ENCODE measurements at places on chromosomes 7 and 10.

DNA sequence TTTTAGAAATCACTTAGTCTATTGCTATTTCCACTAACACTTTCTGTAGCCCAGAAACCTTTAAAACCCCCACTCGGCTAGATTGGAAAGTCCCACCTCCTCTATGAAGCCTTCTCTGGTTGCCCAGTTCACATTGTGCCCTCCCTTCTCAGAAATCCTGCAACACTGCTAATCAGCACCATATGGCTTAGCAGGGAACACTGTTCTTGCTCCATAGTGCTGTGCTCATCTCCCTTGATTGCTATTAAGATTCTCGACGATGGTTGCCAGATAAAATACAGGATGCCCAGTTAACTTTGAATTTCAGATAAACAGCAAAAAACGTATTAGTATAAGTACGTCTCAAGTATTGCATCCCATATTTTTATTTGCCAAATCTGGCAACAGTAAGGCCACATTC is 40.1 kb upstream of the XPNPEP1 start:
- H3K27me3 ChIP-seq = no peaks in the 10 kb centered on the region
- DNase-seq = no peak
- H3K27ac ChIP-seq = no peak overlapping the region
- H3K4me3 ChIP-seq = no peak overlapping the region
- no peaks in the 10 kb centered on the region for H3K36me3 ChIP-seq

- H3K4me3 ChIP-seq = no peak overlapping the region
- no peaks in the 10 kb centered on the region for H3K27me3 ChIP-seq
- no peaks in the 10 kb centered on the region for H3K36me3 ChIP-seq
- no peaks in the 10 kb centered on the region for H3K4me1 ChIP-seq
- H3K27ac ChIP-seq = no peak overlapping the region
Measured at GRCh38 chr10:10610171-10610570, 407.5 kb upstream of the CELF2 start.

- H3K36me3 ChIP-seq = no peaks in the 10 kb centered on the region
- no peak overlapping the region for H3K27ac ChIP-seq
- no peaks in the 10 kb centered on the region for H3K27me3 ChIP-seq
- H3K4me3 ChIP-seq = no peak overlapping the region
- DNase-seq = no peak
Measured at GRCh38 chr10:31058795-31059703, 27.4 kb upstream of the ZNF438 start.

DNA sequence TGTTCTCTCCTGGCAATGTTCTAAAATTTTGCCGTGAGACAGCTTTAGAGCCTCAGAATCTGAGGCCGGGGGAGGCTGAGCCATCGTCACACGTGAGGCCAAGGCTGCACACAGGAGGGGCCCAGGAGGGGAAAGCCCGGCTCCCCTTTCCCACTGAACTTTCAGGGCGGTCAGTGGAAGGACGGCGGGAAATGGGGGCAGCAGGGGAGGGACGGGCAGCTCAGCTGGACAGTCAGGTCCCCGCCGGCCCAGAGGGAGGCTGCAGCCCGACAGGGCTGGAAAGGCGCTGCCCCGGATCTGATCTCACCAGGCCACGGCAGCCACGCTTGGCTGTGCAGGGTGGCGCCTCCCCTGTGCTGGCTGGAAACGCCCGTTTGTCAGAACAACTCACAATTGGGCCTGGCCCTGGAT is 43.3 kb upstream of the ADGRA1 start:
- no peaks in the 10 kb centered on the region for H3K4me1 ChIP-seq
- no peaks in the 10 kb centered on the region for H3K27me3 ChIP-seq
- H3K27ac ChIP-seq = no peak overlapping the region
- no peak overlapping the region for H3K4me3 ChIP-seq
- no peaks in the 10 kb centered on the region for H3K36me3 ChIP-seq
- no peak for DNase-seq

DNA sequence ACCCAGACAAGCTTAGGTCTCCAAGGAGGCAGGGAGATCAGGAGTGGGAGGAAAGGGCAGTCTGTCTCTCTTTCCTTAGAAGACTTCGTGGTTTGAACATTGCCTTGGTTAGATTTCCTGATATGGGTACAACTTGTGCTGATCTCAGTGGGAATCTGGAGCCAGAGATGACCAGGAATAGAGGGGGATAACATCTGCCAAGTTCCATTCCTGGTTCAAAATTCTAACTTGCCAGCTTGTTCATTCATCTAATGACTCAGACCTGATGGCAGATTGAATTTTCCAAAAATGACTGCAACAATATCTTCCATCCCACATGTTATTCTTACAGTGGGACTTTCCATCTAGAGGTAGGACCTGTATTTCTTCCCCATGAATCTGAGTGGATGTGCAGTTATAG is 394.3 kb upstream of the PODXL start:
- H3K27ac ChIP-seq = no peak overlapping the region
- H3K36me3 ChIP-seq = no peaks in the 10 kb centered on the region
- no peak overlapping the region for H3K4me3 ChIP-seq

DNA sequence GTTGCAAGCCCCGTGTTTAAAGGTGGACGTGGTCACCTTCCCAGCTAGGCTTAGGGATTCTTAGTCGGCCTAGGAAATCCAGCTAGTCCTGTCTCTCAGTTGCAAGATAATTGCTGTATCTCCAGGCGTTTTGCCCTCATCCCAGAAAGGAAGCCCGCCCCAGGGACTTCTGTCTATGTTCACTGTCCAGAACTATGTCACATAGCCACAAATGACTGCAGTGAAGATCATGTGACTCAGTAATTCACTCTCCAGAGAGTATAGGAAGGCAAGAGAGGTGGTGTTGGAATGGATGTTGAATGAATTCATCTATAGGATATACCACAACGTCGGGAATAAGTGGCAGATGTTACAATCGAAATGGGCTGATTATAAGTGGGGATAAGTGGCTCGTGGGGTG is 349 bp upstream of the ERVW-1 start:
- no peaks in the 10 kb centered on the region for H3K4me1 ChIP-seq
- no peaks in the 10 kb centered on the region for H3K36me3 ChIP-seq
- H3K27ac ChIP-seq = no peak overlapping the region
- no peak overlapping the region for H3K4me3 ChIP-seq
- no peaks in the 10 kb centered on the region for H3K27me3 ChIP-seq
- no peak for DNase-seq

DNA sequence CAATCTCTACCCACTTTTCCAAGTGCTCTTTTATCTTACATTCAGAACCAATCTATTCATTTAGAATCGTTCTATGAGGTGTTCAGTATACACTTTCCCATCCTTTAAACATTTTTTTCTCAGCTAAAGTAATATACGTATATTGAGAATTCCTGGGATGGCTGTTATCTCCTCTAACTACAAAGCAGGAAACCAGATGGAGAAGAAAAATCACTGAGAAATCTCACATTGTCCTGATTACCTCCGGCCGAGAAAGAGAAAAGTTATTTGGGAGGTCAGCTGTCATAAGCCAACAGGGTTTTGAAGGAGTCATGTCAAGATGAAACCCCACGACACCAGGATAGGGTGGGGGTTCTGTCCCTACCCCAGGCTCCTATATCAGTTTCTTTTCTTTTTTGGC is 99.2 kb upstream of the KDM7A start:
- no peak for DNase-seq
- no peak overlapping the region for H3K4me3 ChIP-seq
- H3K27me3 ChIP-seq = no peaks in the 10 kb centered on the region
- H3K27ac ChIP-seq = no peak overlapping the region

GRCh38 chr7:27889800-27890199 is 149.8 kb downstream of the TAX1BP1 start:
- DNase-seq = no peak
- H3K4me1 ChIP-seq = no peaks in the 10 kb centered on the region
- H3K4me3 ChIP-seq = no peak overlapping the region
- H3K36me3 ChIP-seq = no peaks in the 10 kb centered on the region
- H3K27me3 ChIP-seq = no peaks in the 10 kb centered on the region
- H3K27ac ChIP-seq = no peak overlapping the region

- no peak for DNase-seq
- H3K4me3 ChIP-seq = no peak overlapping the region
Measured at GRCh38 chr10:119375574-119376272, 166.8 kb downstream of the RGS10 start.

GRCh38 chr10:70765794-70766594 is 19.2 kb downstream of the TBATA start:
- no peak overlapping the region for H3K27ac ChIP-seq
- no peaks in the 10 kb centered on the region for H3K36me3 ChIP-seq
- DNase-seq = no peak
- no peaks in the 10 kb centered on the region for H3K27me3 ChIP-seq

- no peaks in the 10 kb centered on the region for H3K27me3 ChIP-seq
- no peak for DNase-seq
- H3K36me3 ChIP-seq = no peaks in the 10 kb centered on the region
- no peak overlapping the region for H3K4me3 ChIP-seq
Measured at GRCh38 chr10:53009961-53010907, 237.7 kb upstream of the MBL2 start.

DNA sequence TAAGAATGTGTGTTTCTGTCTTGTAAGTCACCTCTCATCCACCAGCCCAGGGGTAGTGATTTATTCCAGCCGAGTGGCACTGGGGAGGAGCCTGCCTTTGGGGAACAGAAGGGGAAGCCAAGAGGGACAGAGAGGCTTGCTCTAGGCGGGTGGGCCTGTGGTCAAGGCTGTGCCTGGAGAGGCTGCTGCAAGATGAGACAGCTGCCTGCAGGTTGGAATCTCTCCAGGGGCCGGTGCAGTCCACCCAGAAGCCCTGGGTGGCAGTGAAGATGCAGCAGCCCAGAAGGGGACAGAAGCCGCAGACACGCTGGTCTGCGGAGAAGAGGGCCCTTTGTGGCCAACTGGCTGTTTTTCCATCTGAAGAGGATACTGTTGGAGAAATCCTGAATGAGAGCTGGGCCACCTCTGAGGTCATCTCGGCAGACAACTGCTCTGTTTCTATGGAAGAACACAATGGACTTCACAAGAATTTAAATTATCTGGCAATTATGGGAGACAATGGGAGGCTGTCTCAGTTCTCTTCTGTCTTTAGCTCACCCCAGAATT is 175.7 kb downstream of the GFRA1 start:
- H3K27me3 ChIP-seq = no peaks in the 10 kb centered on the region
- no peaks in the 10 kb centered on the region for H3K36me3 ChIP-seq
- H3K4me3 ChIP-seq = no peak overlapping the region
- H3K27ac ChIP-seq = no peak overlapping the region
- DNase-seq = no peak

DNA sequence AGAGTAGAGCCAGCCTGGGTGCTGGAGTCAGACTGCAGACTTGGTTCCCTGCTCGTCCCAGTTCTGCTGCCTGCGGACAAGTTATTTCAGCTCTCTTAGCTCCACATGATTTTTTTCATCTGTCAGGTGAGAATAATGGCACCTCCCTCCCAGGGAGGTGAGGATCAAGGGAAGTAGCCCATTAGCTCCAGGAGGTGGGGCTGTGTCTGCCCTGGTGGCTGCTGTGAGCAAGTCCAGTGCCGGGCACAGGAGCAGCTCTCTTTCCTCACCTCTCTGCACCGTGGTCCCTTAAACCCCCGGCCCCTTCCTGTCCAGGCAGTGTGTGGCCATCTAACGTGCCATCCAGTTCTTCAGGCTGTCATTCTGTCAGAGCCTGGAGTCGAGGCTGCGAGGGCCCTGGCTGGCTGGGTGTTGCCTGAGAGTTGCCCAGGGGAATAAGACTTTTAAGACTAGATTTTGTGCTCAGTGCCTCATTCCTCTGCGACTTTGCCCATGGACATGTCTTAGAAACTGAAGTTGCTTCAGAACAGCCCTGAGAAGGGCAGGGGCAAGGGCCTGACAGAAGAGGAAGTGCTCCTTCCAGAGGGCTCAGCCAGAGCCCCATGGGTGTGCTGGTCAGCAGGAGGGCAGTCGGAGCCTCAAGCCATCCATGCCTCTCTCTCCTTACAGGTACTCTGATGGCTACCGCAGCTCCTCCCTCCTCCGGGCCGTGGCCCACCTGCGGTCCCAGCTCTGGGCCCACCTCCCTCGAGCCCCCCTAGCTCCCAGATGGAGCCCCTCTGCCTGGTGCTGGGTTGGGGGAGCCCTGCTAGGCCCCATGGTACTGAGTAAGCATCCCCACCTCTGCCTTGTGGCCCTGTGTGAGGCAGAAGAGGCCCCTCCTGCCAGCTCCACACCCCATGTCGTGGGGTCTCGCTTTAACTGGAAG is 5.0 kb downstream of the ABCB8 start:
- no peaks in the 10 kb centered on the region for H3K27me3 ChIP-seq
- H3K27ac ChIP-seq = no peak overlapping the region
- no peak overlapping the region for H3K4me3 ChIP-seq
- peaks cover 21% of the 10 kb centered on the region for H3K36me3 ChIP-seq

- no peaks in the 10 kb centered on the region for H3K27me3 ChIP-seq
- no peak for DNase-seq
Measured at GRCh38 chr10:103044942-103045489, 126.9 kb downstream of the CNNM2 start.

- no peaks in the 10 kb centered on the region for H3K27me3 ChIP-seq
- peaks cover 4% of the 10 kb centered on the region for H3K4me1 ChIP-seq
- no peak overlapping the region for H3K4me3 ChIP-seq
Measured at GRCh38 chr10:3064423-3064822, 2.9 kb upstream of the PFKP start.

GRCh38 chr10:22629126-22629525 is 85.3 kb downstream of the PIP4K2A start:
- H3K36me3 ChIP-seq = no peaks in the 10 kb centered on the region
- H3K27me3 ChIP-seq = no peaks in the 10 kb centered on the region
- no peak for DNase-seq
- peaks cover 99% of the 10 kb centered on the region for H3K4me1 ChIP-seq
- no peak overlapping the region for H3K4me3 ChIP-seq

DNA sequence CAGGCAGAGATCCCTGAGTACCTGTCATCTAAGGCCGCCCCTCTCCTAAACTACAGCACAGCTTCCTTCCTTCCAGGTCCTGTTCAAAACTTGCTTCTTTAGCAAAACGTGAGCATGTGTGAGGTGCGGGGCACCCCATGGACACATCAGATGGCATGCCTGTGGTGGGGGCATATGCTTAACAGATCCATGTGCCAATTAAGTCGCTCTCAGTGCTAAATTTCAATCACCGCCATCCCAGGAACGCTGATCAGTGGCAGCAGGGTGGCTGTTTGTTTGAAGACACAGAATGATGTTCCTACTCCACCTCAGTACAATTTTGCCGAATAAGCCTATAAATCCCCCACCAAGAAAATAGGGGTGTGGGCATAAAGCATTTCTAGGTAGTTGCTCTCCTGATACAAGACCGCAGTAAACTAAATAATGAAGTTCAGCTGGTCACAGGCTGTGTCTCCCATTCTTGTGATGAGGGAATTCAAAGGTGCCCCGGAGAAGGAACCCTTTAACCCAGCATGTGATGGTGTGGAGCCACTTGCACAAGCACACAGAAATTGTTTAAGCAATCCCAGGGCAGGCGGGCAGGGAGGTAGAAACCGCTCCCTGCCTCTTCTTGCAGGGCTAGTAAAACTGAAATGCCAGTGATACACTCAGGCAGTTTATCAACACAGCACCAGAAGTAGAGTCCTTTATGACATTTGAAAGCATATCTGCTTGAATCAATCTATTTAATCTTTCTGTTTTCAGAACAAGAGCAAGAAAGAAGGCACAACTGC is 205.7 kb downstream of the SORCS1 start:
- H3K27ac ChIP-seq = no peak overlapping the region
- no peaks in the 10 kb centered on the region for H3K4me1 ChIP-seq
- no peak overlapping the region for H3K4me3 ChIP-seq
- no peak for DNase-seq

GRCh38 chr7:101927802-101928201 is 110.4 kb downstream of the CUX1 start:
- H3K4me1 ChIP-seq = no peaks in the 10 kb centered on the region
- H3K27me3 ChIP-seq = no peaks in the 10 kb centered on the region
- H3K4me3 ChIP-seq = no peak overlapping the region
- DNase-seq = no peak
- H3K36me3 ChIP-seq = no peaks in the 10 kb centered on the region
